ENCODE measurements at places on chromosomes 2 and 18.
A peak's percentile ranks its signal among the peaks of the same experiment; 100 is the strongest.

GRCh38 chr2:172011812-172012575 lies 12.2 kb downstream of the METAP1D start:
- DNase-seq = no peak

DNA sequence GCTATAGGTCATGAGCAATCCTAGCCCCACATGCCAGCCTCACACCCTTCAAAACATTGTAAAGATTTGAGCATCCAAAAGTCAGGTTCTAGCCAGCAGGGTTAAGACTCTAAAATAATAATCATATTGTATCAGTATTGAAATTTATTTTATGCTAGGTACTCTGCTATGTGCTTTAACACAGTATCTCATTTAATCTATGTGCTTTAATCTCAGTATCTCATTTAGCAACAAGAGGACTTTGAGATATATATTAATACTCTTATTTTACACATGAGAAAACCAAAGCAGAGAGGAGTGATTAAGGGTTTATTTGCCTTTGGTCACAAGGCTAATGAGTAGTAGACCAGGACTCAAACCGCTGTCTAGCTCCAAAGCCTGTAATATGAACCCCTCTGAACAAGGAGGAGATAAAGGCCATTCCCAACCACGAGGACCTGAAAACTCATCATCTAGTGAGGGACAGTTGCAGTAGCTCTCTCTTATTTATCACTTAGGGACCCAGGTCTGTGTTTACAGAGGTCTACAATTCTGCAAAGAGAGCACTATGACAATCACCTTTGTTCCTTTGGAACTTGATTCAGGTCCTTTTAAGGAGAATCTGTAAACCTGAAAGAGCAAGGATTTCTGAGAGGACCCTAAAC lies 116.5 kb upstream of the SERTAD2 start:
- DNase-seq = no peak

DNA sequence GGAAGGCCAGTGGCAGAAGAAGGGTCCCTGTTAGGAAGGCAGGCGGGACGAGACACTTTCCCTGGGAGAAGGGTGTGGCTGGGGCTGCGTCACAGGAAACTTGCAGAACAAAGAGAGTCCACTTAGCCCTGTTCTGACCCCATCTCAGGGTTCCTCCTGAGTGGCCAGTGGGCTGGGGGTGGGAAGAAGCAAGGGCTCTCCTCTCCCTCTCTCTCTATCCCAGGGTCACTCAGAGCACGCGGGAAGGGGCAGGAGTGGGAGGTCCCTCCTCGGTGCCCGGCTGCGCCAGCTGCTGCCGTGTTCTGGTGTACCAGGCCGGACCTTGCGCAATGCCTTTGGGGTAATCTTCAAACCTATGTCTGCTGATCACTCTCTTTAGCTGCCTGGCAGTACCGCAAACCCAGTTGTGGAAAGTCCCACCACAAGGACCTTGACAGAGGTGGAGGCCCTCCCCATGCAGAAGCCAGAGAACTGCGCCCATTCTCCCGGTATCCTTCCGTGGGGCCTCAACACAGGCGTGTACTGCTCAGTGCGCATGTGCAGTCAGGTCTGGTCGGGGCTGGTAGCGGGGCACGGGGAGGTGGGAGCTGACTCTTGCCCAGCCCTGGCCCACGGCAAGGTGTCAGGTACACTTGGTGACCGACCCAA lies 47.8 kb upstream of the ST3GAL5 start:
- no peak for DNase-seq

DNA sequence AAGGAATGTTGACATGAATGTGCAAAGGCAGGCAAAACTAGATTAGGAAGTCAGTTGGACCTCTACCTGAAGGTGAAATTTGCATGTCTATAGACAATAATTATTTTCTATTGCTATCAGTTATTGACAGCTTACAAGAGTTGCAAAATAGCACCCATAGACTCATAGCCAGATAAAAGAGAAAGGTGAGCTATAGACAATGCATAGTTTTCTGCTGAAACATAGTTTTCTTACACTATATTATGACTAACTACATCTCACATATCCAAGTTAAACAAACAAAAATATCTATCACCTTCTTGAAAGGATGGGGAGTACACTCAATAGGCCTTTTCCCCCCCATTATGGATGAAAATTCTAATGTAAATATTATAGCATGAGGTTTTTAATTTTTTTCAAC lies 305.0 kb downstream of the PTH2R start:
- DNase-seq = no peak

- DNase-seq = no peak
These were observed 35.7 kb upstream of the MPP4 start for GRCh38 chr2:201734111-201734510.

- no peak for DNase-seq
These were observed 122.5 kb downstream of the ASXL3 start for GRCh38 chr18:33700513-33700976.

DNA sequence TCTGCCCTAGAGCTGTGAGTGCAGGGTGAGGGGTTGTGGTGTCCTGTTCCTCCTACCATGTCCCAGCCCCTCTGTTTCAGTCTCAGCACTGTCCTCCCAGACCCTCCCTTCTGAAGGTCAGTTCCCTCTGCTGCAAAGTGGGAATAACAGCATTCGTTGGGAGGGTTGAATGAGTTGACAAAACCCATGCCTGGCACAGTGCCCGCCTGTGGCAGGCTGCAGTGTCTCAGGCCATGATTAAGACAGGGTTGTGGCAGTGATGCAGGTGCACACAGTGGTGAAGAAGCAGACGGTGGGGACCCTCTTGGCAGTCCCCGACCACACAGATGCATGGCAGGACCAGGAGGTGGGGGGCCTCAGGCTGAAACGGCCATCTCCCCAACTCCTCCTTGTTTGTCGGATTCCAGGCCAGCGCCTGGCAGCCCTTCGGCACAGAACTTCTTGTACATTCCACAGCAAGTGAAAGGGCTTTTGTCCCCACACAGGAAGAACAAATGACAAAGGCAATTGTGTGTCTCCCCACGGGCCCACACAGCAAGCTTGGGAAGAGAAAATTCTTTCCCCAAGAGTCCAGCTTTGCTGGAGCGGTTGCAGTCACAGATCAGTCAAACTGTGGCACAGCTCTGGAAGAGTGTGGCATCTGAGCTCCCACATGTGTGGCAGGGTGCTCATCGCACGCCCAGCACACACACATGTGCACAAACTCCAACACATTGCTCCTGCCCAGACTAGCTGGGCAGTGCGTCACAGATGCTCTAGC lies 92.0 kb upstream of the MSH2 start:
- no peak for DNase-seq

DNA sequence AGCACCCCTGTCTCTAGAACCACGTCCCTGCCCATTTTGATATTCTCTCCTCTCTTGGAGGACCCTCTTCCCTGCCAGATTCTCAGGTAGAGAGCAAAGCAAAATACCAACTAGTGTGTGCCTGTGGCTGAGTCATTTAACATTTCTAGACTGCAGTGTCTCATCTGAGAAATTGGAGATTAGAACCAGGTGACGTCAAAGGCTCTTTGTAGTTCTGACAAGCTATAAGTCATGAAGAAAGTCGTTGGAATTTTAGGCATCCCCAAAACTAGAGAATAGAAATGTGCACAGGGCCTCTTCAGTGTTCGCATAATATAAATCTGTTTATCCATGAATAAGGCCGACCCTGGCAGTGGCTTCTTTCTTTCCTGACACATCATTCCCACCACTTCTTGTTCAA lies 74.4 kb upstream of the TANC1 start:
- DNase-seq = no peak

GRCh38 chr18:14746897-14747296 lies 1.1 kb upstream of the ANKRD30B start:
- no peak for DNase-seq

DNA sequence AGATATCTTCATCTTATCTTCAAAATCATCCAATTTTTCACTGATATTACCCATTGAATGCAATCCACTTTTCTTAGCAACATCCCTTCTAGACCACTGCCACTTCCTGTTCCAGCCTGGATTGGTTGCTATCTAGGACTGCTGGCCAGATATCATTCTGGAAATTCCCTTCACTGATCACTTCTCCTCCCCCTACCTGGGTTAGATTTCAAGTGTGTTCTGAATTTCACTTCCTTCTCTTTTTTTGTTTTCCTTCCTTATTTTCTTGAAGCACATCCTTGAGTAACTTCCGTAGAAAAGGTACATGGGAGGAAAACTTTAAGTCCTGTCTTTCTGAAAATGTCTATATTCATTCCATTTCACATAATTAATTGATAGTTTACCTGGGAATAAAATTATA lies 82.0 kb upstream of the IL1R2 start:
- DNase-seq = no peak

DNA sequence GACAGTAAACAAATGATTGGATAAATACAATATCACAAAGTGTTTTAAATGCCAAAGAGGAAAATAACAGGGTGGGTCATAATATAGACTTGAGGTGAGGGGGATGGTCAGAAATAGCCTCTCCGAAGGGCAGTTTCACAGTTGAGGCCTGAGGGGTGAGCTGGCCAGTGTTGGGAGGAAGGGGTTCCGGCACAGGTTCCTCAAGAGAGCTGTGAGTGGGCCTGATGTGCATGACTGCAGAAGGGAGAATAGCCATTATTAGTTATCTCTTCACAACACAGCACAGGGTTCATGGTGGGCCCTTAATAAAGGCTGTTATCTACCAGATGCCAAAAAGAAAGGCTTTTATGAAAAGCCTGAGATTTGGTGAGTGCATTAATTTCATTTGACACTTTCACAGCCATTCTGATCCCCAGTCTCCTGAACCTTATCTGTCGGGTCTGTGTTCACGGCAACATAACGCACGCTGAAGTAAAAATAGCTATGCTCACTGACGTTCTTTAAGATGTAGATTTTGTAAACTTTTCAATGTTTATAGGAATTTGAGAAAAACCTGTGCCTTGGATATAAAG lies 39.6 kb downstream of the POLR1A start:
- no peak for DNase-seq

DNA sequence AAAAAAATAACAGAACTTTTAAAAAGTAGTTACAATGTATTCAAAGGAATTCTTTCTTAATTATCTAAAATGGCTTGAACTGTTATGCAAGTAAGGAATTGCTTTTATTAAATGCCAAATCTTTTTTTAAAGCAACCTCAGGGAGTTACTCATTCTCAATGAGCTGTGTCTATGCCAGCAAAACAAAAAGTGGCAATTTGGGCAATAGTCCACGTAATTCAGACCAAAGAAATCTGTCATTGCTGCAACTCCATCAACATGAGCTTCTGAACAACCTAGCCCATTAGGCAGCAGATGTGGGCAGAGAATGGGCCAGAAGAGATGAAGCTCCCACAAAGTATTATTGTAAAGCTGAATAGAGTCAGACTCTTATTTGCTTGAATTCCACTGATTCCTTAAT lies 118.4 kb downstream of the ALK start:
- DNase-seq = no peak

- DNase-seq = no peak
These were observed 316.2 kb upstream of the REV1 start for GRCh38 chr2:99805930-99806476.

- DNase-seq = peak; percentile 10
These were observed 35.8 kb downstream of the CIB4 start for GRCh38 chr2:26605195-26605998.

GRCh38 chr18:11046140-11046539 lies 103.2 kb downstream of the PIEZO2 start:
- no peak for DNase-seq

DNA sequence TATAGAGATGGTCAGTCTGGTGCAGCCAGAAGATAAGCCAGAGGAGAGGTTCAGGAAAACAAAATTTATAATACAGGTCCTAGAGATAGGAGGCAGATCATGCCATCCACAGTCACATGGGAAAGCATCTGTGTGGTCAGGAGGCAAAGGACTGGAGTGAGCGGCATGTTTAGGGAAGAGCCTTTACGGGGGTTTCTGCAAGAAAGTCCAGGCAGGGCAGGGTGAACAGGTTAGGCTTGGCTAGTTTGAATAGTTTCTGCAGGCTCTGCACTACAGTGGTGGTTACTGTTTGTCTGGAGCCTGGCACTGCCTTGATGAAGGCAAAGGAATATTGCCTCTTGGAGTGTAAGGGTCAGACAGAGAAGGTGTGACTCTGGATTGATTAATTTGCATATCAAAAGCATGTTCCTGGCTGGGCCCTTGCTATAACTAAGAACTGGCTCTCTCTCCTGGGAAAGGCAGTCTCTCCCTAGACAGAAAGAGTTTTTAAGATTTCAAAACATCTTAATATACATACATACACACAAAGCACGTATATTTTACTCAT lies 1034.7 kb upstream of the CHAC2 start:
- DNase-seq = no peak

DNA sequence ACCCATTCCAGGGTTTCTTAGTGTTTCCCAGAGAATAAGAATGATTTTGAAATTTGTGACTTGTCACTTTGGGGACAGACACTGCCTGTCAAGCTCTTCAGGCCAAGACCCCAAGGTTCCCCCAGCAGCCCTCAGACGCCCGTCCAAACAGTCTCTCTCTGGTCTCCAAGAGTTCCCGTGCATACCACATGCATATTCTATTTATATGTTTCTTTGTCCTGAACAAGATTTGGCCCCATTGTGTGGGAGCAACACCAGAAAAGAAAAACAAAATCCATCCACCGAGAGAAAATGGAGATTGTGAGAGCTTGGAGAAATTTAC lies 52.2 kb upstream of the CTAGE1 start:
- DNase-seq = no peak

DNA sequence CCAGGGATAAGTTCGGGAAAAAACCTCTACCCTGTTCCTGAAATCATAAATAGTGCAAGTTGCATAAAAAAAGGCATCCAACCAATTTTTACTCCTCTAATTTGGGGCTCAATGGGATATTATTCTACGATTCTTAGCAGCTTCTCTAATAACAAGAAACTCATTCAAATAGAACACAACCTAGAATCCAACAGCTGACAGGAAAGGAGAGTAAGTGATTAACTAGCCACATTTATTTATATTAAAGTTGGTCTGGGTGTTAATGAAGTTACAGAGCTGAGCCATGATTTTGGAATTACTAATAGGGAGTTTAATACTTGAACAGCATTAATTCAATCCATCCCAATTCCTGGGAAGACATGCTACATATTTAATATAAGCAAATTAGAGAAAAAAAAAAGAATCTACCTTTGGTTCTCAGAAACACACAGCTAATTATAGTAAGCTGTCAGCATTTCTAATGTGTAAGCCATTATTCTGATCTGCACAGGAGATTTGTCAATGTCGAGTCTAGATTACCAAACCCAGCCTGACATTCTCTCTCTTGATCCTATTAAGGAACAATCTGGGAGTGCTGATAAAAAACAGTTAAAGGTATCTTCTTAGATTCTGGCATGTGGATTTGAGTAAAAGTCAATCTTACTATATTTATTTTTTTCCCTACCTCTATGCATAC lies 267.7 kb downstream of the NBAS start:
- DNase-seq = no peak

DNA sequence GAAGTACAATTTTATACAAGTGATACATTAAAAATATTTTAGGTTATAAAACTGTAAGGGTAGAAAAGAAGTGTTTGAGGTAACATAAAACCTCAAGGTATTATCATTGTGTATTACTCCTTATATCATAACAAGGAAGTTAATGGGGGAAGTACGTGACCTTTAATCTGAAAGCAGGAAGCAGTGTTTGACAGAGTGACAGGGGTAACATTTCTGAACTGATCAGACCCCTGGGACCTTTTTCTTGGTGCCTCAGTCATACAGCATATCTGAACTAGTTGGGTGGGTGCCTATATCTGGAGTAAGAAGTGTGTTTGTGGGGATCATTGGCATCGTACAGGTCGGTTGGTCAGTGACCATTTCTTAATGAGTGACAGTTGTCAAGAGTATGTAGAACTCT lies 43.0 kb downstream of the MALT1 start:
- no peak for DNase-seq

- DNase-seq = no peak
These were observed 16.4 kb upstream of the SMAD2 start for GRCh38 chr18:47946889-47947288.

- DNase-seq = no peak
These were observed 2.8 kb downstream of the TRPM8 start for GRCh38 chr2:233919938-233920337.

- no peak for DNase-seq
These were observed 112.9 kb upstream of the GYPC start for GRCh38 chr2:126543081-126543480.
